ENCODE measurements at places on chromosomes 1 and 21.

- peak; percentile 11 for DNase-seq
Observed at GRCh38 chr1:161484613-161485012, 20.6 kb upstream of the FCGR2A start.

DNA sequence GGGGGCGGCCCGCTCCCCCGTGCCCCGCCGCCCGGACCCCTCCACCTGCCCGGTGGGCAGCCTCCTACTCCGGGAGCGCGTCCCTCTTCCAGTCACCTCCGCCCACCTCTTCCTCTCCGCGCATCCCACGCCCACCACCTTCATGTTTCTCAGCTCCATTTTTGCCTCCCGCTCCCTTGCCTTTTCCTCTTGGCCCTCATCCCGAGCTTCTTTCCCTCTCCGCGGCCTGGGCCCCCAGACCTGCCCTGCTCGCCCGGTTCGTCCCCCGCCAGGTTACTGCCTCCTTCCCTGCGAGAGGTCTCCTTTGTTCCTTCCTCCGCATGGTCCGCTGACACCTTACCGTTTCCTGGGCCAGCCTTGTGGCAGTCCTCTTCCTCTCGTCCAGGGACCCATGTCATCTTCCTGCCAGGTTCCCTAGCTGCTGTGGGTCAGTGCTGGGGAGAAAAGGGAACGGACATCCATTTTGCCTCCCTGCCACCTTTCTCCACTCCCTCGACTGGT is 563 bp downstream of the QSOX1 start:
- no peak for DNase-seq

GRCh38 chr21:36913247-36914169 is 53.0 kb downstream of the HLCS start:
- DNase-seq, result no peak

DNA sequence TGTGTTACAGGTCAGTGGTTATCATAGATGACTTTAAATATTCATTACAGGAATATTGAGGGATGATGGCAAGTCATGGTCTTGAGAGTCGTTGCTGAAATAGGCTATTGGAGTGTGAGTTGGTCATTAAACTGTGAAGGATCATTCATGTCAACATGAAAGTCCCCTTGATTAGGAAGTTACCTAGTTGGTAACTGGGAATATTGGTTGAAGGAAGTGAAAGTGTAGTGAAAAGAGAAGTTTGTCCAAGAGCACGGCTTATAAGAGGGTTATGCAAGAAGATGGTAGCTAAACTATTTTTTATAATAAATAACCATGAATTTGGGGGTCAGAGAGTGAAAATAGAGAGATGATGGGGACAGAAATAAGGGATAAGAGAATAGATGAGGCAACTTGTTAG is 16.9 kb downstream of the CRB1 start:
- no peak for DNase-seq

DNA sequence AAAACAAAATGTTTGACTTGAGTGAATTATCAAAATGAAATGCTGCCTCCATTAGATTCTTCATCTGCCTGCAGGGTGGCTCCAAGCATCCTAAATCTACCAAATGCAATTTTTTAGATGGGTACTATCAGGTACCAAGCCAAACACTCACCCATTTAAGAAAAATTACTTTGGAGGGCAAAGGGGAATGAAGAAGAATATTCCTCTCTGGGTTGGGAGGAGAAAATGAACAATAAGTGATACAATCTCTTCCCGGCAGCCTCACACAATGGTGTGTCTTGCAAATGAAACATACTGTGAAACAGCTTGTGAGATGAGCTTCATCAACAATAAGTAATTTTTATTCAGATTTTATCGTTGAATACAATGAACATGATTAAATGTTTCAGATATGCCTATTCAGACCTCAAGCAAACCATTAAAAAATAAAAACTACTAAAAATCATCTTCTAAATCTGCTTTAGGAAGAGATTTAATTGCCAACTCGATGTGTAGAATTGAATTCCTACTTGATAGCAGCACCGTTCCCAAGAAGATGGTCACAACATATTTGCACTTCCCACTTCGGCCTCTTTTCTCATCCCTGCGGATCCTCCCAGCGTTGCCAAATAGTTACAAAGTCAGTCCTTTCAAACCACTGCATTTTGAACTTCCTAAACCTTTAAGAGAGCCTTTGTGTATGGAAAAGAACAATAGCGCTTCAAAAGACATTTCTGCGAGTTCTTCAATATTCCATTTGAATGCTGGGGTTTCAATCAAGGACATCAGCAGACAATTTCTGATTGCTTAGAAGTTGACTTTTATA is 2.7 kb downstream of the DAB1 start:
- DNase-seq, result no peak

DNA sequence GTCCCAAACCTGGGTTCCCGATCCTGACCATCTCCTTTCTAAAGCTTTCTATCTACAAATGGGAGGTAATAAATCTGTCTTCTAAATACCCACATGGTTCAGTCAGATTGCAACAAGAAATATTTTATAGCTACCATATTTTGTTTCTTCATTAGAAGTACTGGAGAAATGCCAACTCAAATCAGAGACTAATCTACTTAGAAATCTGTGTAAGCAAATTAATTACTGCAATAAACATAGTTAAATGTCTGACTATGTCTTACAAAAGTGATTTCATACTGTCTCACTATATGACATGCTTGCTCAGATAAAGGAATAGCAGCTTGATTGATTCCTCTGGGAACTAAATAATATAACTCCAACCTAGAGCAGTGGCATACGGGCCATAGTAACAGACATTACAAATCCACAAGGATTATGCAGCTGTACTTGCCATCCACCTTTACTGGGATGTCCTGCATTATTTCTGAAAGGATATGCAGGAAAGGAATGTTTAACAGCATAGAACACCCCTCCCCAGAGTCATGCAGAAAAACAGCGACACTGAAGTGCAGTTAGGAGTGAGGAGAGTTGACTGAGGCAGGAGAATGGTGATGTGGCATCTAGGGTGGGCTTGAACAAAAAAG is 80.3 kb downstream of the PCNX2 start:
- no peak for DNase-seq
